ENCODE measurements at places on chromosomes 3 and 15. TPM values are rescaled to one million over a fixed set of nuclear protein-coding genes. Genes with fewer than 3 reads are reported as not detected.

The RLBP1 gene
- not detected for total RNA-seq

The RNF123 gene
- total RNA-seq, result 32.7 TPM

DNA sequence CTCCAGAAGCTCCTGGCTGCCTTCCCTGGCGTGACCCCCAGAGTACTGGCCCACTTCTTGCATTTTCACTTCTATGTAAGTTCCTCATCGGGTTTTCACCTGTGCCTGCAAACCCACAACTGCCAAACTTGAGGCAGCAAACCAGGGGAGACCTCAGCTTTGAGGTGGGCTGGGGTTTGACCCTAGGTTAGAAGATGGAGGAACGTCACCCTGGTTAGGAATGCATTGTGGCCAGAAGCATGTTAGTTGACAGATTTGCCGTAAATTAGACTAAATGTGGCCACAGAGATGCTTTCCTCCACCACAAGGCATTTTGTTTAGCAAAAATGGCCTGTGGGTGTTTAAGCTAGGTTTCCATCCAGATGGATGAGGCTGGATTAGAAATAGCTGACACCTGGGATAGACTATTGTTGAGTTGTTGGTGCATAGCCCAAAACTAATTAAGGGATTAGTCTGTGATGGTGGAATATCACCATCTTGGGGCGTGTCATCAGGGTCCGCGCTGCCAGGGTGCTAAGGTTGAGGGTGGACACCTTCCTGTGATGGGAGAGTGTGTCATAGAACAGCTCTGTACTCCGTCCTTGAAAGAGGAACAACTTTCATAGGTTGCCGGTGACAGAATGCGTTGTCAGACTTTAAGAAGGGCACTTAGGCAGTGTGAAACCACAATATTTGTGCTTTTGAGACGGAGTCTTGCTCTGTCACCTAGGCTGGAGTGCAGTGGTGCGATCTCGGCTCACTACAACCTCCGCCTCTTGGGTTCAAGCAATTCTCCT, 3.6 kb downstream of the NISCH start:
- peaks cover 37% of the 10 kb centered on the region for H3K4me1 ChIP-seq
- H3K27me3 ChIP-seq, result no peaks in the 10 kb centered on the region
- peaks cover 23% of the 10 kb centered on the region for H3K36me3 ChIP-seq
- DNase-seq, result no peak
- no peak overlapping the region for H3K4me3 ChIP-seq

DNA sequence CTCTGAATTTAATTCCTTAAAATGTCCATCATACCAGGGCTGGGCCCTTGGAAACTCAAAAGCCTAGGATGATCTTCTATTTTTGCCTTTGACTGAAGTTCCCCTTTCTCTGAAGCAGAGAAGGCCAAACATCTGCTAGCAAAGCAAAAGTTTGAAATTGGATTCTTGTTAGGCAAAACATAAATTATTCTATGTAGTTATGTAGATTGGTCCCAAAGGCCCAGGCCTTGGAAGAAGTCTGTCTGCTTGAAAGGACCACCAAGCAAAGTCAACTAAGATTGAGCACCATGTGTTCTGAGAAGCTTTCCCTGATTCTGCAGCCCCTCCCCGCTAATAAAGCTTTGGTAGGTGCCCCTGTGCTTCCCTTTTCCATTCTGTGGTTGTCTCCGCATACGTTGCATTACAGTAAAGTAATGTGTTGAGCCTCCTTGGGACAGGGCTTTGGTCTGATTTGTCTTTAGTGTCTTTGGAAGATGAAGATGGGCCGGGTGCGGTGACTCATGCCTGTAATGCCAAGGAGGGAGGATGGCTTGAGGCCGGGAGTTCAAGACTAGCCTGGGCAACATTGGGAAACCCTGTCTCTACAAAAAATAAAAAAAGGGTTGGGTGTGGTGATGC, 56.4 kb downstream of the RPL39L start:
- peaks cover 9% of the 10 kb centered on the region for H3K4me1 ChIP-seq
- no peaks in the 10 kb centered on the region for H3K27me3 ChIP-seq
- peaks cover 12% of the 10 kb centered on the region for H3K36me3 ChIP-seq
- no peak overlapping the region for H3K4me3 ChIP-seq
- DNase-seq, result no peak

GRCh38 chr3:121574449-121574848, 6.7 kb downstream of the ARGFX start:
- H3K4me1 ChIP-seq, result no peaks in the 10 kb centered on the region
- DNase-seq, result no peak
- no peak overlapping the region for H3K27ac ChIP-seq
- peaks cover 3% of the 10 kb centered on the region for H3K27me3 ChIP-seq
- no peaks in the 10 kb centered on the region for H3K36me3 ChIP-seq
- no peak overlapping the region for H3K4me3 ChIP-seq

GRCh38 chr15:77944002-77944867, 133.3 kb downstream of the TBC1D2B start:
- DNase-seq, result peak; percentile 58
- no peak overlapping the region for H3K27ac ChIP-seq
- no peaks in the 10 kb centered on the region for H3K36me3 ChIP-seq
- H3K4me3 ChIP-seq, result peak overlapping the region; percentile 38
- H3K4me1 ChIP-seq, result peaks cover 3% of the 10 kb centered on the region
- H3K27me3 ChIP-seq, result peaks cover 6% of the 10 kb centered on the region

Data from activated CD4-positive, alpha-beta T cell treated with anti-CD3 and anti-CD28 coated beads for 36 hours (primary cell).